EH (cell line): ENCODE measurements at places on chromosomes 4 and X.

- DNase-seq = peak; percentile 68
These were observed 23.7 kb downstream of the PLS3 start for GRCh38 chrX:115584696-115585095.

DNA sequence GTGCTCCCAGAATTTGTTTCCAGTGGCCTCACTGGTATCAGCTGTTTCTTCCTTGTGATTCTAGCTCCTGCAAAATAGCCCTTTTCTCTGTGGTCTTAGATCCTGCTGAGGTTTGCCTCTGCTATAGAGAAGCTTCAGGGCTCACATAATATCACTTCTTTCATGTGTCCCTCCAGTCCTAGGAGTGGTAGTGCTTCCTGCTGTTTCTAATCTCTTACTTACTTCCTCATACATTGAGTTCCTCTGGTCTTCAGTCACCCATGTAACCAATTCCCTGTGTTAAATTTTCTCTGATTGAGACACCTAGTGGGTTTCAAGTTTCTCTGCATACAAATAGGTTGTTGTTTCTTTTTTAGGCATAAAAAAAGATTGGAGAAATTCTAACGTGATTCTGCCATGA lies 1567.9 kb downstream of the ARAP2 start:
- DNase-seq = no peak

GRCh38 chr4:185229021-185229818 lies 19.8 kb downstream of the SNX25 start:
- no peak for DNase-seq

DNA sequence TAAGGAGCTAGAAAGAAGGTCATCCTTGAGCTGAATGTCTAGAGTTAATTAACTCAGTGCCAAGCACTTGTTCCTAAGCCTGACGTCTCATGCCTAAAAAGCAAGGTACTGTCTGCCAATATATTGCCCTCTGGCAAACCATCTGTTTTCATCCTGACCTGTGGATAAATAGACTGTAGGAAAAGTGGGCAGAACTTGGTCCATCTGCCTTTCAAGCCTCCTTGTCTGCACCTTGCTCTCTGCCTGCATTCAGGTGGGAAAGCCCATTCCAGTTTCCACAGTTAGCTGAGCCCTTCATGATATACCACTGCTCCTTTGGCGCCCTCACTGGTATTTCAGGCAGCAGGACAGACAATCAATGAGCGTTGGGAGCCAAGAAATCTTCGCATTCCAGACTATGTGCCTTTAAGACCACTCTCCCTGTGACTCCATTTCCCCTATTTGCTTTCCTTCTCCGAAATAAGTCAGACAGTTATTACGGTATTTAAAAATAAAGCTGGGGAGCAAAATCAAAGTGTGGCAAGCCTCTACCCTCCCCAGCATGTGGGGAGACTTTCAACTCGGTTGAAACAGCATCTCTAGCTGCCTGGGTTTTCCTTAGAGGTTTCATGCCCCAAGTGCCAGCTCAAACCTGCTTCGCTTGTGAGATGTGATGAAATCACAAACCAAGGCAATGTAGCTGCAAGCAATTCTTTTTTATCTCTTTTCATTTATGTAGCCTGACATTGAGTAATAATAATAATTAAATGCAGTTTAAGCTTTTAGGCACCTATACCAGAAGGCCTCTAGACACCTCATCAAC lies 2.5 kb upstream of the CCDC149 start:
- no peak for DNase-seq

DNA sequence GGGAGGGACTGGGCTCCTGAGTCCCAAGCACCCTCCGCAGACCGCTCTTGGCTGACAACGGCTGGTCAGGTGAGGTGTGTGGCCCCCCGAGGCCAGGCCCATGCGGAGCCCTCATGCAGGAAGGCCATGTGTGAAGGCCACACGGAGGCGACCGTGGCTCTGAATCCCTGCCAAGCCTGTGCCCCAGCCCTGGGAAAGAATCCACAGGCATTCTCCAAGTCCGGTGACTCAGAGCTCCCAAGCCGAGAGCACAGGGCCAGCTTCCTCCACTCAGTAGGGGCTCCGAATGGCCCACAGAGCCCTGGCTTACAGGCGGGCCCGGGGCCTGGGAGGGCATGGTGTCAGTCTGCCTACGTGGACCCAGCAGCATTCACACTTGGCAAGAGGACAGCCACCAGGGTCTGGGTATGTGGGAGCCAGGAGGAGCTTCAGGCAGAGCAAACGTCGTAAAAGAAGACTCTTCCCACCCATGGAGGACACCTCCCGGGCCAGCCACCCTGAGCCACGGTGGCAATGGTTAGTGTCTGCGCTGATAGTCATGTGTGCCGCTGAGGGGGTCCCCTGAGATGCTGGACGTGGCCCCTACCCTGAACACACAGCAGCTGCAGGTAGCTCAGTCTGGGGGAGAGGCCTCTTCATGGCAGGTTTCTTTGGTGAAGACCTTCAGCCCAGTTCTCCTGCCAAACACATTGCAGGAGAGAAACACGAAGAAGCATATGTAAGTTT lies 105.7 kb downstream of the PSAPL1 start:
- DNase-seq = peak; percentile 91

DNA sequence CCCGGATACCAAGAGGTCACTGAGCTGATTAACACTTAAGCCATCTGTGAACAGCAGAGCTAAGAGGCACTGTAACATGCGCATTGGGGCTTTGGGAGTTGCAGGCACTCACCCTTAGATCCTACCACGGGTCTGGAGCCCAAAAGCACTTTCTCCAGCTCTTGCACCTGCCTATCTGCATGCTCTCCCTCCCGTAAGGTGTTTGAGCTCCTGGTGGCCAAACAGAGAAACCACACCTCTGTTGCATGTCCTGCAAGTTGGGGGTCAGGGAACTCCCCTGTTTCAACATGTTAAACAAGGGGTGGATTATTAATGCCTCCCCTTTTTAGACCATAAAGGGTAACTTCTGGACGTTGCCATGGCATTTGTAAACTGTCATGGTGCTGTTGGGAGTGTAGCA lies 49.8 kb downstream of the GYPA start:
- DNase-seq = no peak

- DNase-seq = no peak
These were observed 33.2 kb downstream of the PPP2R2C start for GRCh38 chr4:6439120-6439762.

GRCh38 chr4:36224972-36225903 lies 19.1 kb downstream of the ARAP2 start:
- DNase-seq = no peak

DNA sequence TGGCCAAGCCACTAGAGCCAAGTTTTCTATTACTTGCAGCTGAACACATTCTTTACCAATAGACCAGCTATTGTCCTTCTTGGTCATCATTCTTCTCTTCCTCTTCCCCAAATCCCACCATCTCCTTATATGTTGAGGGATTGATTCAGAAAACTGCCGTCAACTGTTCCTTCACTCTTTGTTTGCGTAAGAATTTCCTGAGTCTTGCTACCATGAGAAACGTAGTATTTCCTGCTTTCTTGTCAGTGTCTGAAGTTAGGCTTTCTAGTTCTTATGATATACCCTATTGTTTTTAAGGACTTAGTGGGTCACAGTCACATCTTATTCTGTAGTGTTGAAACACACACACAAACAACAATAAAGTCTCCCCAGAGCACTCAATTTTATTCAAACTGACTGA lies 20.1 kb downstream of the IGFBP7 start:
- no peak for DNase-seq

- DNase-seq = no peak
These were observed 245.2 kb upstream of the FSTL5 start for GRCh38 chr4:162409048-162409447.

- no peak for DNase-seq
These were observed 94.3 kb upstream of the GPM6A start for GRCh38 chr4:175906384-175906783.

- peak; percentile 18 for DNase-seq
These were observed 336.1 kb upstream of the BOD1L1 start for GRCh38 chr4:13963601-13964000.

DNA sequence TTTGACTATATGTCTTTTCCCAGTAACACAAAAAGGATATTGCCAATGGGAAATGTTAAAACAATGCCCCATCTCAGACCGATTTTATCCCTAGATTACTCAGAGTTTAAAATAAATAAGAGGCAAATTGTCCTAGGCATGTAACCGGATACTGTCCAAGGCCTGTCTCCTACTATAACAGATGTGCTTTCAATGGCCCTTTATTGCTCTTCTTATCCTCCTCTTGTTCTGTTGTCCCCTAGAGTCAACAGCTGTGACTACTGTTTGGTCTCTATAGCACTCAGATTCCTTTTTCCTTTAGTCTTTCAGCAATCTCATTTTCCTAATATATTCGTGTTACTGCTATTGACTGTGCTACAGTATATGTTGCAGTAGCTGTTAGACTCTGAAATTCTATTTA lies 66.8 kb upstream of the PLS3 start:
- peak; percentile 14 for DNase-seq

DNA sequence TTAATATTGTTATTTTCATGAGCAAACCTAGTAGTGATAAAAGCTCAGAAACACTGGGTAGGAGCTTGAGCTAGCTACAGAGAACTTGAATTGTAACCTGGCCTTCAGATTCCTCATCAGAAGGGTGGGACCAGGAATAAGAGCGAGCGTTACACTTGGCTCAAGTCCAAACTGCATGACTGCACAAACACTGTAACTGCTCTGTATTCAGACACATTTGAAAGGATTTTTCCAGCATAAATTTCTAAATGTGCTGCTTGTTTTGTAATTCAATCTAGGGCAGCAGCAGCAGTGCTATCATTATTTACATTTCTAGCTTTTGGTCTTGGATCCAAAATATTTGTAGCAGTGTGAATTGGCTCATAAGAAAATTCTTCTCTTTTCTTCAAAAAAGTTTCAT lies 133.0 kb upstream of the TMLHE start:
- DNase-seq = peak; percentile 3

- no peak for DNase-seq
These were observed 206.4 kb upstream of the BCOR start for GRCh38 chrX:40304115-40304514.

DNA sequence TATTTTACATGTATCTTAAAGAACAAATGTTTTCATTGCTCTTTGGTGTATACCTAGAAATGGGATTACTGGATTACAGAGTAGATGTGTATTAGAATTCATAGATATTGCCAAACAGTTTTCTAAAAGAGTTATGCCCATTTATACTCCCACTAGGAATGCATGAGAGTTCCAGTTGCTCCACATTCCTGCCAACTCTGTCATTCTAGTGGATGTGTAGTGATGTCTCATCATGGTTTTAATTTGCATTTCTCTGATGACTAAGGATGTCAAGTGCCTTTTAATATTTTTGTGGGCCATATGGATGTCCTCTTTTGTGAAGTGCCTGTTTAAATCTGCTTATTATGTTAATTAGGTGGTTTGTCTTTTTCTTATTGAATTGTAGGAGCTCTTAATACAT lies 65.6 kb upstream of the BMP2K start:
- DNase-seq = peak; percentile 71

GRCh38 chr4:7244331-7244665 lies 52.0 kb downstream of the SORCS2 start:
- DNase-seq = no peak
